ENCODE measurements at places on chromosomes 13 and 19. TPM values are rescaled to one million over a fixed set of nuclear protein-coding genes. Genes with fewer than 3 reads are reported as not detected.

Gene ZNF888
- total RNA-seq, result 9.5 TPM

Gene FFAR2
- not detected for total RNA-seq

Gene TPTE2
- not detected for total RNA-seq

Gene ZGLP1
- 12.2 TPM for total RNA-seq

Gene CPB2
- not detected for total RNA-seq

Gene GTF2F1
- total RNA-seq, result 54.1 TPM

Gene KLK15
- total RNA-seq, result not detected

Gene RNF225
- 1.2 TPM for total RNA-seq

Gene ONECUT3
- total RNA-seq, result not detected

Gene KIR2DL1
- not detected for total RNA-seq

Gene CCDC122
- total RNA-seq, result 6.7 TPM

Gene GPR4
- total RNA-seq, result not detected

Gene SIN3B
- total RNA-seq, result 104 TPM

Gene USHBP1
- not detected for total RNA-seq

Data from naive thymus-derived CD8-positive, alpha-beta T cell (primary cell).